NCI-H187 treated with DMSO at 0.1 percent for 48 hours (cell line): ENCODE measurements at places on chromosomes 2 and 18.

DNA sequence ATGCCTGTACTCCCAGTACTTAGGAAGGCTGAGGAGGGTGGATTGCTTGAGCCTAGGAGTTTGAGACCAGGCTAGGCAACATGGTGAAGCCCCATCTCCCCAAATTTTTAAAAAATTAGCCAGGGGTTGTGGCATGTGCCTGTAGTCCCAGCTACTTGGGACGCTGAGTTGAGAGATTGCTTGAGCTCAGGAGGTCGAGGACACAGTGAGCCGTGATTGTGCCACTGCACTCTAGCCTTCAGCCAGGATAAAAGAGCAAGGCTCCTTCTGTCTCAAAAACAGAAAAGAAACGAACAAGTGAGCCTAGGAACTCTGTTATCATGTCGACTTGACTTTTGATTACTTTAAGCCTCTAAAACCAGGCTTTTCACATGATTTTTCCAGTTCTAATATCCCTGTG is 13.7 kb downstream of the NPC1 start:
- no peak for DNase-seq

- DNase-seq, result no peak
These were observed 618.0 kb downstream of the NYAP2 start for GRCh38 chr2:226017537-226017936.

DNA sequence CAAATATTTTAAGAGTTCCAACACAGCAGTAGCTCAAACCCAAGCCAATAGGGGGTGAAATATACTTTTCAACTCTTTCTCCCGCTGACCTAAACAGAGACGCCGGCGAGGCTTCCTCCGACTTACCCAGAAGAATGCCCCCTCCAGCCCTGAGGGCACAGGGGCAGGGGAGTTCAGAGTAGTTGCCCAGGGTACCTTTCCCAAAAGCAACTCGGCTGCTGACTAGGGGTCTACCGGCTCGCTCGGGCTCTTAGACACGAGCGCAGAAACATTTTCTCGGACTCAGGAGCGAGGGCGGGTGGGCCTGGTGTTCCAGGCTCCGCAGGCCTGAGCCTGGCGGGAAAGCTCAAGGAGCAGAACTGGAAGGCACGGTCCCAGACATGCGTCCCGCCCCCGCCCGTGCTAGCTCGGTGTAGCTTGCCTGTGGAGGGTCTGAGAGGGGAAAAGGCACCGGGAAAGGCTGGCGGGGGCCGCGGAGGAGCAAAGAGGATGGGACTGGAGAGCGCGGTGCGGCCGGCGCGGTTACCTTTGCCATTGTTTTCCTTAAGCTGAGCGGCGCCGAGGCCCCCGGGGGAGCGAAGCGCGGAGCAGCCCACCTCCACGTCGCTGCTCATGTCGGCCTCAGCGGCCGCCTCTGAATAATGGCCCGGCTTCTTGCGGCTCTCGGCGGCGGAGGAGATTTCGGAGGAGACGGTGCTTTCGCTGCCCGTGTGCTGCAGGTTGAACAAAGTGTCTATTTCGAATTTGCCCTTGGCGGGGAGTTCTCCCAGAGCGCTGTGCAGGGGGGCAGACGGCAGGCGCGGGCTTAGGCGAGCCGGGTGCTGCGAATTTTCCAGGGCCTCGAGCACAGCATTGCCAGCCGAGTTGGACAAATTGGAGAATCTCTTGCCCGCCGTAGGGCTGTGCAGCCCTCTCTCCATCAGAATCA is 674 bp downstream of the EVX2 start:
- no peak for DNase-seq

GRCh38 chr2:3302751-3303582 is 74.7 kb downstream of the EIPR1 start:
- DNase-seq, result no peak

- no peak for DNase-seq
These were observed 138.9 kb downstream of the PTH2R start for GRCh38 chr2:208545403-208546042.
